ENCODE measurements at places on chromosomes 1 and 21.

GRCh38 chr1:30929944-30930525 is 21.5 kb upstream of the SDC3 start:
- no peak for DNase-seq

- DNase-seq: no peak
These were observed 35.9 kb downstream of the PIK3R3 start for GRCh38 chr1:46096269-46097148.

GRCh38 chr1:38005195-38006007 is at the start of gene FHL3:
Gene FHL3, minus strand, starts transcription at chr1:38005514. Its CDS starts 6,102 bp downstream, at chr1:37999412.
- peak; percentile 42 for DNase-seq

DNA sequence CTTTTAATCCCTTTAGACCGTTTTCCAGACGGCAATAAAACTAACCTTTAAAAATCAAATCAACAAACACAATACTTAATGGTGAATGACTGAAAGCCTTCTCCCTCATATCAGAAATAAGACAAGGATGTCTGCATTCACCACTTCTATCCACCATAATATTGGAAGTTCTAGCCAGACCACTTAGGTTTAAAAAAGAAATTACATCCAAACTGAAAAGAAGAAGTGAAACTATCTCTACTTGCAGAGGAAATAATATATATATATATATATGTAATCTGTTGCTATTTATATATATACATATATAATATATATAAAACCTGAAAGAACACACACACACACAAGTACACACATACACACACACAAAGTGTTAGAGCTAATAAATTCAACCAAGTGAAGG is 100.4 kb downstream of the BRINP3 start:
- no peak for DNase-seq

GRCh38 chr1:234608025-234608910 is 1.7 kb downstream of the IRF2BP2 start:
- peak; percentile 93 for DNase-seq

DNA sequence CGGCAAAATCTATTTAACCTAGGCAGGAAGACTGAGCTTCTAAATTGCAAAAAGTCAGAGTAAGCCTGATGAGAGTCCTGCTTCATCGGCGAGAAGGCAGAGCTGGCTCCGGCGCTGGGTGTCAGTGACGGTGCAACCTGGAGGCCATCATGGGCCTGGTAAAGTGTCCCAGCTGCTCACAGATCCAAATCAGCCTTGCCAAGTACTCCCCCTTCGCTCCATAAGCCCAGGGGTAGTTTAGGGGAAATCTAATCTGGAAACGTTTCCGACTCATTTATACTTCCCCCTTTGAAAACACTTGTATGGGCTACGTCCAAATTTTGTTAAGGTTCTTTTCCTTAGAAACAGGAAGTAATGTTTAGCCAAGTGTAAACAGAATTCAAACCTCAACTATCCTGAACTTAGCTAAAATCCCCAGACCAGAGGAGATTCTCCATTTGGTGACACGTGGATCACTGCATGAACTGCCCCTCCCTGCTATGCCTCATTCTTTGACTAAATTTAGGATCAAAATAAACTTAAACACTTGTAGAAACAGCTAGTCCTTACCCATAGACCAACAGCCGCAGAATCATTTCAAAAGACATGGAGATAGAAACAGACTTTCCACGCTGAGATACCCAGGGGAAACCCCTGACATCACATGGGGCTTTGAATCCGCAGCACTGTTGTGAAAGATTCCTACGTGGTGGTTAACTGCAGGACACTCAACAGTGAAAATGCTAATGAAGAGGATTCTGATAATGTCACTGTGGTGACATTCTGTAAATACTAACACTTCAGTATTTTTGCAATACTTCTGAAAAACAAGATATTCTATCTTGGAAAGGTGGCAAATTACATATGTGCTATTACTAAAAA is 172.7 kb downstream of the TGFBR3 start:
- DNase-seq: peak; percentile 67

GRCh38 chr1:92430030-92430429 is 56.7 kb downstream of the GFI1 start:
- DNase-seq: peak; percentile 18

DNA sequence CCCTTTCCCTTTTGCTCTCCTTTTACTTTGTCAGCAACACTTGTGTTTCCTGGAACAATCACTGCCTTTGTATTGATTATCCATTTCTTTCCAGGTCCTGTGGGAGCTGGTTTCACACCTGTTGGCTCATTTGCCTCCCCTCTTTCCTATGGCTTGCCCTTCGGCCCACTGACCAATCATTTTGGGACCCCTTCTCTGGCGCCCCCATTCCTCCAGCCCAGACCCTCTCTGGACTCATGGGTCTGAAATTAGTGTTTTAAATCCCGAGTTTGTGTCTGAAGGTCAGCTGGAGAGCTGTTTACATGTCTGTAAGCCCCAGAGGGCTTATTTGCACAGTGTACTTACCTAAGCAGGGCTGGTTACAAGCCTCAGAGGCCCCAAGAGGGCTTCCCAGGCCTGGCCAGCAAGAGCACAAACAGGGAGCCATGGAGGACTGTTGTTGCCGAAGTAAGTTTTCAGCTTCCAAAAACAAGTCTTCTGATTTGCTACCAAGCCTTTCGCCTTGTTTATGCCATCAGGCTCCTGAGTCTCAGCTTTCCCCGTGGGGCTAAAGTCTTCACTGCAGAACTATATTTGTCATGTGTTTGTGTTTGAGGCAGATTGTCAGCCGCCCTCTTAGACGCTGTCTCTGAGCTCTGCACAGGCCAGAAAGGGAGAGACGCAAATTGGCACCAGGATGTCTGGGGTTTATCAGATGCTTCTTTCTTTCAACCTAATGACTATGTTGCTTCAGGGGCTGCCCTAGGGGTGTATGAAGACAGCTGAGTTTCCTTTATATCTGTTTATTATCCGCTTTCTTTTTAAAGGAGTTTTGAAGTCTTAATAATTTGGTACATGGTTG is 93.0 kb downstream of the ATP1A1 start:
- DNase-seq: no peak

DNA sequence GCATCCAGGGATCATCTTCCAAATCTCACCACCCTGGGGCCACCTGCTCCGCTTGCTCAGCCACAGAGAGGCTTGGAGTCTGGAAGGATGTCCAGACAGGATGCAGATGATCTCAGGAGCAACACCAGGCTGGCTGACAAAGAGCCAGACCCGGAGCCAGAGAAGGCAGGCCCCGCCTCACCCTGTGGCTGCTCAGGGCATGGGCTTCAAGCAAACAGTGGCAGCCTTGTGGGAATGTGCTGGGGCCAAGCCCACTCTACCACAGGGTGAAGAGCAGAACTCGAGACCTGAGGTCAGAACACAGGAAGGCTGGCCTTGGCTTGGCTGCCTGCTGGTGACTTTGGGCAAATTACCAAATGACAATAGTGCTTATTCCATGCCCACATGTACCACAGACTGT is 45.5 kb downstream of the MRPL37 start:
- peak; percentile 27 for DNase-seq

GRCh38 chr1:107840725-107841124 is 124.3 kb downstream of the VAV3 start:
- DNase-seq: no peak

DNA sequence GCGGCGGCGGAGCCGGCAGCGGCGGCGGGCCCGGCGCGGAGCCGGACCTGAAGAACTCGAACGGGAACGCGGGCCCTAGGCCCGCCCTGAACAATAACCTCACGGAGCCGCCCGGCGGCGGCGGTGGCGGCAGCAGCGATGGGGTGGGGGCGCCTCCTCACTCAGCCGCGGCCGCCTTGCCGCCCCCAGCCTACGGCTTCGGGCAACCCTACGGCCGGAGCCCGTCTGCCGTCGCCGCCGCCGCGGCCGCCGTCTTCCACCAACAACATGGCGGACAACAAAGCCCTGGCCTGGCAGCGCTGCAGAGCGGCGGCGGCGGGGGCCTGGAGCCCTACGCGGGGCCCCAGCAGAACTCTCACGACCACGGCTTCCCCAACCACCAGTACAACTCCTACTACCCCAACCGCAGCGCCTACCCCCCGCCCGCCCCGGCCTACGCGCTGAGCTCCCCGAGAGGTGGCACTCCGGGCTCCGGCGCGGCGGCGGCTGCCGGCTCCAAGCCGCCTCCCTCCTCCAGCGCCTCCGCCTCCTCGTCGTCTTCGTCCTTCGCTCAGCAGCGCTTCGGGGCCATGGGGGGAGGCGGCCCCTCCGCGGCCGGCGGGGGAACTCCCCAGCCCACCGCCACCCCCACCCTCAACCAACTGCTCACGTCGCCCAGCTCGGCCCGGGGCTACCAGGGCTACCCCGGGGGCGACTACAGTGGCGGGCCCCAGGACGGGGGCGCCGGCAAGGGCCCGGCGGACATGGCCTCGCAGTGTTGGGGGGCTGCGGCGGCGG is 1.0 kb downstream of the ARID1A start:
- no peak for DNase-seq

DNA sequence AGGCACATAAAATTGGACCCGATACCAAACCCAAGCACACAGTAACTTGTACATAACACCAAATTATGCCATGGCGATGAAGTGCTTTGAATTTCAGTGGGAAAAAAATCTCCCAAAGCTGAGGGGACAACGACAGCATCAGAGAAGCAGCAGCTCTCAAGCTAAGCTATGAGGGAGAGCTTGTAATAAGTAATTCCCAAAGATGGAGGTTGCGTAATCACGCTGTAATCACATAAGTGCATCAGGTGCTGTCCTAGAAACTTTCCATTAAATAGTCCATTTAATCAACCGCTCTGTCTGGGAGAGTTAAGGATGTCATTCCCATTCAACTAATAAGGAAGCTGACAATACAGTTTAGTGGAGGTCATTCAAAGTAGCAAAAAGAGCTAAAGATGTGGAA is 37.6 kb upstream of the KRTAP19-8 start:
- no peak for DNase-seq

GRCh38 chr1:2212274-2212531 is 15.9 kb upstream of the SKI start:
- no peak for DNase-seq

- DNase-seq: no peak
These were observed 23.7 kb downstream of the KCNC4 start for GRCh38 chr1:110233861-110234260.

GRCh38 chr1:53860967-53861411 is 22.9 kb upstream of the NDC1 start:
- peak; percentile 54 for DNase-seq

DNA sequence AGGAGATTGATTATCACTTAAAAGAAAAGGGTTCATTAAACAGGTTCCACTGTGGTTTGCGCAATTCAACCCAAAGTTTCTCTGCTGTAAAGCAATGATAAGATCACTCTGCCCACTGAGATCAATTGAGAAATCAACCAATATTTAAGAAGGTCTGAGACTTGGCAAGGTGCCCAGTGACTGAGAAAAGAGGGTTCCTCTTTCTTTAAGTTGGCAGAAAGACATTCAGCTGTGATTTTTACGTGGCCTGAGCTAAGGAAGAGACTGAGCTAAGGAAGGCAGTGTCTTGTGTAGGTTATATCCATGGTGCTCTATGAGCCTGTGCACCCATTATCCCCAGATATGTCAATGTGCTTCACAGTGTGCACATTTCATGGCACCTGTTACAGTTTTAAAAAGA is 344.1 kb downstream of the DISC1 start:
- no peak for DNase-seq

- DNase-seq: no peak
These were observed 52.7 kb upstream of the ST6GALNAC3 start for GRCh38 chr1:76021846-76022245.

GRCh38 chr1:18805150-18805879 is 54.1 kb downstream of the TAS1R2 start:
- peak; percentile 18 for DNase-seq

GRCh38 chr1:234554698-234555311 is 55.2 kb downstream of the IRF2BP2 start:
- DNase-seq: no peak

- DNase-seq: no peak
These were observed 24.6 kb upstream of the B3GALT2 start for GRCh38 chr1:193210996-193211395.

DNA sequence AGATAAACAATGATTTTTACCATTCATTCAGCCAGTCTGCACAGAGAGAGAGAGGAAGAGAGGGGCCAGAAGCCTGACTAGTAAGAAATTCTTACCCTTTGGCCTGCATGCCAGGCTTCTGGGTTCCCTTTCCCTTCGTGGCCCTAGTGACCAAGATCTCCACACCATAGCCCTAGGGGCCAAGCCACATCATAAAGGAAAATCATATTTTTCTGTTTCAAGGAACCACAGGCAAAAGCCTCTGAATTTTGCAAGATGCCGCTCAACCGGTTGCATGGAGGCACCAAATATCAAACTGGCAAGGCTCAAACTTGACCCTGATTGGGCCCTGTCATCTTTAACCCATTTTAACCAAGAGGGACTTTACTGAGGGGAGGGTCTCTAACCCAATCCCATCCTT is 103.1 kb upstream of the SOX13 start:
- DNase-seq: no peak

GRCh38 chr1:114336360-114336759 is 174.6 kb downstream of the TRIM33 start:
- no peak for DNase-seq

DNA sequence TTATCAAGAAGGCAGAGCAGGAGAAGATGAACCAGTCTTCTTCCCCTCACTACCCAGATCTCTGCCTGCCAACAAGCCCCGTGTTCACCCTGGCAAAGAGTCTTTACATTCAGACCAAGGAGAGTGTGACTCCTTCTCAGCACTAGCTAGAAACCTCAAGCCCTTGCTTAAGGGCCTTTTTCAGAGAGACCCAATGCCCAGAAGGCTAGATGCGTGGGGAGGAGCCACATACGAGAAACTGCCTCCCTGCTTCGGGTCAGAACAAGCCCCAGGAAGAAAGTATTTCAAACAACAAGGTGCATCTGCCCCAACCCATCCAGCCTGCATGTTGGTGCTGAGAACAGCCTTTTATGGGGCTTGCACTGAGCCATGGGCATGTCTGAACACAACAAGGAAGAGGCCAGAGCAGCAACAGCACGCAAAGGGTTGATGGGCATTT is 152.7 kb upstream of the CAMK1G start:
- DNase-seq: no peak

GRCh38 chr21:16071092-16071491 is 341.3 kb downstream of the USP25 start:
- DNase-seq: peak; percentile 50

DNA sequence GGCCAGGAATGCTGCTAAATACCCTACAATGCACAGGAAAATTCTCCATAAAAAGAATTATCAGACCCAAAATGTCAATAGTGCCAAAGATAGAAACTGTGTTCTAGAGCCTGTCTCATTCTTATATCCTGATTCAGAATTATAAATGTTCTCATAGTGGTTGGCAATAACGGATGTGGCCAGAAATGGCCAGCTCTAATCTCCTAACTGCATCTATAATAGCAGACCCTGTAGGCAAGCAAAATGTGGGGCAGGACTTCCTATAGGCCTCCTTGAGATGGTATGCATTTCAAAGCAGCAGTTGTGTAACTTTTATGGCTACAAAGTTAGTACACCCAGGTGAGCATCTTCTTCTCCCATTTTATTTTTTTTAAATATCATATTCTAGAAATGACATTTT is 95.9 kb upstream of the SGIP1 start:
- no peak for DNase-seq

DNA sequence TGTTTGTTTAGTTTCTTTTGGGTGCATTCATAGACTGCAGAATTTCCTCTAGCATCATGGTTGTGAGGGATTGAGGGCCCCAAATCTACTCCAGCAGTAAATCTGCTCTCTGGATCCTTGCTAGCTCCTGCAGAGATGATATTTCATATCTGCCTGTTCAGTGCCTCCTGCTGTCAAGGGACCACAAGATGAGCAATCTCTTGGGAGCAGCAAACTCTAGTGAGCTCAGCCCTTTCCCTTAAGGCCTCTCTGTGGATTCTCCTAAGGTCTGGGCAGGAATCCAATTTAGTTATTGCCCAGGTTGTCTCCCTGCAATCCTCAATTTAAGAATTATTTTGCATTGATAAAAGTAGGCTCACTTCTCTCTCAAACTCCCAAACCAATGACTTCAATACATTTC is 76.9 kb downstream of the RGS18 start:
- no peak for DNase-seq

All from AG10803 (cell line).